ENCODE measurements at places on chromosomes 5 and 9.

DNA sequence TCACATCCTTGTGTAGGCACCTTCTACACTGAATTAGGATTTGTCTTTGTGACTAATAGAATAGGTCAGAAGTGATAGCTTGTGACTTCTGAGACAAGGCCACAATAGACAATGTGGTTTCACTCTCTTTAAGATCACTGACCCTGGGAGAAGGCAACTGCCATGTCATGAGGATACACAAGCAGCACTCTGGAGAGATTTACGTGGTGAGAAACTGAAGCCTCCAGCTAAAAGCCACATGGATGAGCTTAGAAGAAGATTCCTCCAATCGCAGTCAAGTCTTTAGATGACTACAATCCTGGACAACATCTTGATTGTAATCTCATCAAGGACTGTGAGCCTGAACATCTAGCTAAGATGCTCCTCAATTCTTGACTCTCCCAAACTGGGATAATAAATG, 206.6 kb downstream of the ESM1 start:
- DNase-seq, result no peak

- no peak for DNase-seq
These were observed 311.3 kb upstream of the GRIN3A start for GRCh38 chr9:102049586-102050246.

DNA sequence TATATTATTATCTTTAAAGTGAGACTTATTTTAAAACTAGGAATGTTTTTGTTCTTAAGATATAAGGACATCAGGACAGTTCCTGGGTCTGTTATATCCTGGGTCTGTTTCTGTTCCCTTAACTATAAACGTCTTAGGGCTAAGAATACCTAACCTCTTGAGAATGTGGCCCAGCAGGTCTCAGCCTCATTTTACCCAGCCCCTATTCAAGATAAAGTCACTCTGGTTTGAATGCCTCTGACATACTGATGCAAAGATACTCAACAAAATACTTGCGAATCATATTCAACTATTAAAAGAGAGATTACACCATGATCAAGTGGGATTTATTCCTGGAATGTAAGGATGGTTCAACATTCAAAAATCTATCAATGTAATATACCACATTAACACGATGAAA, 51.0 kb downstream of the STK10 start:
- DNase-seq, result no peak

DNA sequence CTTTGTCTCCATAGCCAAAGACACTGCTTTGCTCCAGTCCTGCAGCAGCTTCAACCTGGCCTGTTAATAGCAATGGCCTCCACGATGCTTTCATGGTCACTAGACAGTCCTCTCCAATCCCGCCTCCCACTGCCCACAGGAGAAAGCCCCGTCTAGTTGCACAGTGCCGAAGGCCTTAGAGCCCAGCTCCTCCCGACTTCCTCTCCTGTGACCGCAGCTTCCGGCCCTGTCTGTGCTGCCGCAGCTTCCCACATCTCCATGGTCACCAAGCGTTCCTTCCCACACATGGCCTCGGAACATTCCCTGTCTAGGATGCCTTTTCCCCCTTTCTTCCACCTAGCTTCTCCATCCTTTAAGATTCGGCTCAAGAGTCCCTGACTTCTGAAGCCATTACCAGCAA, 23.4 kb downstream of the PCA3 start:
- no peak for DNase-seq

DNA sequence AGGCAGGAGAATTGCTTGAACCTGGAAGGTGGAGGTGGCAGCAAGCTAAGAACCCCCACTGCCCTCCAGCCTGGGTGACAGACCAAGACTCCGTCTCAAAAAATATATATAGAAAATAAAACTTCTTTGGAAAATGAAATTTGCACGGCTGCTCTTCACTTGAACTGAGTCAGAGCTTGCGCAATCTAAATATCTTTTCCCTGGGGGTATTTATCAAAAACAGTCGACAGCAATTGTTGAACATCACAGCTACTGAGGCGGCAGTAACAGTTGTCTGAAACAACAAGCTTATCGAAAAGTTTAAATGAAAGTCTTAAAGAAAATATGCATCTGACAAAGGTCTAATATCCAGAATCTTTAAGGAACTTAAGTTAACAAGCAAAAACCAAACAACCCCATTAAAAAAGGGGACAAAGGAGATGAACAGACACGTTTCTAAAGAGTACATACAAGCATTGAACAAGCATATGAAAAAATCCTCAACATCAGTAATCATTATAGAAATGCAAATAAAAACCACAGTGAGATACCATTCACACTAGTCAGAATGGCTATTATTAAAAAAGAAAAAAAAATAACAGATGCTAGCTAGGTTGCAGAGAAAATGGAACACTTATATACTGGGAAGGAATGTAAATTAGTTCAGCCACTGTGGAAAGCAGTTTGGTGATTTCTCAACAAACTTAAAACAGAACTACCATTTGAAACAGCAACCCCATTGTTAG, 153.6 kb upstream of the CDH9 start:
- DNase-seq, result no peak

GRCh38 chr5:54234304-54234933, 76.0 kb downstream of the ARL15 start:
- peak; percentile 18 for DNase-seq

GRCh38 chr9:134460206-134460605, 134.0 kb downstream of the RXRA start:
- no peak for DNase-seq

DNA sequence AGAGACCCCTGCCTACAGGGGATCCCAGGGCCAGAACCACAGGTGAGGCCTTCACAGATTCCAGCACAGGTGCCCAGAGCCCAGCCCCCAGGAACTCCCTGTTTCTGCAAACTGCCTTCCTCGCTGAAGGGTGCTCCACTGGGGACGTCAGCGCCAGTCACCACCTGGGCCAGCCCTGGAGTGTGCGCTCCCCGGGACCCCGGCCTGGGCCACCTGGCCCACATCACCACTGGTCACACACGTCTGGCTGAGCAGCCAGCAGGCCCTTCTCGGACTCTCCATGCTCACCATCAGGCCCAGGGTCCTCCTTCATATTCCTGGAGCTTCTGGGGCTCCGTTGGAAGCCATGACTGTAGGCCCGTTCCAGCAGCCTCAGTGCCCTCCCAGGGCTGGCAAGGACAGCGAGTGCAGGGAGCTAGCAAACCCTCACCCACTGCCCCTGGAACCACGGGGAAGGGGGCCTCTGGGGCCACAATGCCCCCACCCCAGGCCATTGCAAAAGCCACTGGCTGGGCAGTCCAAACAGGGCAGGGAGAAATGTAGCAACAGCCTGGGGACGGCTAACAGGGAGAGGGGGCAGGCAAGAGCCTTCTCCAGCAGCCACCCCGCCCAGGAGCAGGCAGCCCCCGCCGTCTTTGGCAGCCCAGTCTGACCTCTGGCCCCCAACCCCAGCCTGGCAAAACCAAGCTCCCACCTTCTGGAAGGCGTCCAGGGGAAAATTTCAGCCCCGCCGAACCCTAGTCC, 1.3 kb downstream of the AGPAT2 start:
- no peak for DNase-seq

GRCh38 chr9:109950710-109951443, 170.9 kb downstream of the PALM2AKAP2 start:
- DNase-seq, result no peak

DNA sequence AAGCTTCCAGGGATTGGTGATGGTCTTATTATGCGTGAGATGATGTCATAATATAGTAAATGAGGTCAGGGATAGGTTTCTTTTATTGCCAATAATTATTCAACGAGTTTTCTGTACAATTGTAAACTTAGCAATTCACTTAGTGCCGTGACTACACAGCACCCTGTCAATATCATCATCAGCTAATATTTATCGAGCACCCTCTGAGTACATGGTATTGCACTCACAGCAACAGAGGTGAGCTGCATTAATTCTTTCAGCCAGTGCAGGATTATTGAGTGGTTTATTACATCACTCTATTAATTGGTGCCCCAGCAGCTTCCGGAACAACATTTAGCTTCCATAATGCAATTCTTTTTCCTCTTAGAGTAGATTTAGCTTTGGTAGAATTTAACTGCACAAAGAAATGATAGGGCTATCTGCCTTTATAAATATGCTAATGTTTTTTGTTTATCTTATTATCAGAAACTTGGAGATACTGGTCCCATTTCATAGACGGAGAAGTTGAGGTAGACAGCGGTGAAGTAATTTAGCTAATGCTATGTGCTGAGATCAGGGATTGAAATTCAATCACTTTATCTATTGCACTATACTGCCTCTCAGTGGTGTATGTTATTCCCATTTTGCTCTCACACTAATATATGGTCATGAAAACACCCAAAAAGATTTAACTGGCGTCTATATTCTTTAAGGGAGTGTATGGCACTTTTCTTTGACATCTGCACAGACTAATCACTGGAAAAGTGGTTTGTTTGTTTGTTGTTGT, 726.1 kb upstream of the WWC1 start:
- no peak for DNase-seq

DNA sequence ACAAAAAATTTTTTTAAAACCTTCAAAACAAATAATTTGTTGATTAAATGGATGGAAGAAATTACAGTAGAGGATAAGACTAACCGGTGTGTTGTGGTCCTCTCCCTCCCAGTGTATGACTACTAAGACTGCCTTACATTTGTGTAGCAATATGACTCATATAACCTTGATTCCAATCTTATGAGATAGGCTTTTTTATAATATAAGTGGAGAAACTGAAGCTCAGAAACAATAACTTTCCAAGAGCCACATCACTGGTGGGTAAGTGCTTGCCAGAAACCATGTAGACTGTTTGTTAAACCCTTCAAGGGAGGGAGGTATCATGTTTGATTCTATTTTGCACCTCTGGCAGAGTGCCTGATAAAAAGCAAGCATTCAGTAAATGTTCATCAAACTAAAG, 47.5 kb downstream of the NLN start:
- DNase-seq, result peak; percentile 44

DNA sequence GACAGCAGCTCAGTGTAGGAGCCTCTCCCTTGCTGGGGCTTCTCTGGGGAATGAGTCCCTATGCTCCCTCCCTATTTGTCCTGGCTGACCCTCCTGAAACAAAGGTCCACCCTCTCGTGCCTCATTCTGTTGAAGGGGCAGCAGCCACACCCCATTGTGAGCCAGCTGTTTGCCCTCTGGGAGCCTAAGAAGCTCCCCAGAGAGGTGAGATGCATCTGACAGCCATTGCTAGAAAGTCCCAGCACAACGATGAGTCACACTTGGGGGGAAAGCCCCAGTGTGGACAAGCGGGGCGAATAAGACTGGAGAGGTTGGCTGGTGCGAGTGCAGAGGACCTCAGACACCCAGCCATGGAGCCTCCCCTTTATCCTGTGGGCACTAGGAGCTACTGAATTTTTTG, 101.4 kb downstream of the PPARGC1B start:
- no peak for DNase-seq

- peak; percentile 43 for DNase-seq
These were observed 156.2 kb downstream of the MELK start for GRCh38 chr9:36728651-36729520.

DNA sequence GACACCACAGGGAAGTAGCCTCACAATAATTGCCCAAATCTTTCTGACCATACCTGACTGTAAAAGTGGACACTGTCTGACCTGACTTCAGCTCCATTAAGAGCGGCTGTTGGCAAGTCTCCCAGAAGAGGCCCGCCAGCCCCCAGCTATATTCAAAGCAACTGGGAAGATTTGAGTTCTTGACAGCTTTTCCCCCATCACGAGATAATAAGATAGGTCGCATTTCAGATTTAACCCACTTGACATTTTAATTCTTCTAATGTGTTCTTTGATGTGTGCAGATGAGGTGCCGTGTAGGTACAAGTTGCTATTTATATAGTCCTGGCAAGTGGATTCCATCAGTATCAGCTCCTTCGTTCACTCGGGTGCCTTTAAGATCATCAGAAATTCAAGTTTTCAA, 345.7 kb downstream of the DRD1 start:
- no peak for DNase-seq

DNA sequence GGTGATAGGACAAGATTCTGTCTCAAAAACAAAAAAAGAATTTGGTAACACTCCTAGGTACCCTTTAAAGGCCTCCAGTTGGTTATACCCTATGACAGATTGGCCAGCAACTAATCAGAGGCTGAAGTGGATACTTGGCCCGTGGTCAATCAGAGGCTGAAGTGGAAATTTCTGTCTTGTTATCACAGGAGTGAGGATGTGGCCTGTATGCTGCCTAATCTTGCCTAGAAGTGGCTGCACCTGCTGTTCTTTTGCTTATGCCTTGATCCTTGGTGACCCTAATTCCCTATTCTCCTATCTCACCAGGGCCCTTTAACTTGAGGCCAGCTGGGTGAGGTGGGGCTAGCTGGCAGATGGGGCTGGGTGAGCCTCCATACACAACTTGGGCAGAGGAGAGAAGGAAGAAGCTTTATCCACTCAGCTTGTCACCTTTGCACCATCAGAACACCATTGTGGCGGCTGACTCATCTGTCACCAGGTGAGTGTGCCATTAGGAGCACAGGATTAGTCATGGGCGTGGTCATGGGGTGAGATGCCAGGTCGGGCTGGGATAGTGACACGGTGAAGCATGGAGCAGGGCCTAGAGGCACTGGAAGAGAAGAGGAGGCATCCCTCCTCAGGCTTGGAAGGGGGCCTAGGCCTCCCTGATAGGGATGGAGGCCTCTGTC, 41.5 kb downstream of the SAR1B start:
- DNase-seq, result no peak

DNA sequence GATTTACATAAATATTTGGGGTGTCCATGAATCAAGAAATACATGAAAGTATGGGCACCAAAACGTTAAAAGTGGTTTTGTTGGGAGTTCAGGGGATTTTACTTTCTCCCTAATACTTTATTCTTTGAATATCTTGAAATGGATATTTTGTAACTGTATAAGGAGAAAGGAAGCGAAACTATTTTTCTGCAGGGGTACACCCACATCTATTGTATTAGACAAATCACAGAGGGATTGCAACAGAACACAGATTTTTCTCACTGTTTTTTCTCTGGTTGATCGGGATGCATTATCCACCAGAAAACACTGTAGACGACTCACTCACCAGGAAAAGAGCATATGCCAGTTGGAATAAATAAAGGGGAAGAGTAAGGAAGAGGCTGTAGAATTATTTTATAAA, 1.2 kb upstream of the RABGAP1 start:
- DNase-seq, result no peak

DNA sequence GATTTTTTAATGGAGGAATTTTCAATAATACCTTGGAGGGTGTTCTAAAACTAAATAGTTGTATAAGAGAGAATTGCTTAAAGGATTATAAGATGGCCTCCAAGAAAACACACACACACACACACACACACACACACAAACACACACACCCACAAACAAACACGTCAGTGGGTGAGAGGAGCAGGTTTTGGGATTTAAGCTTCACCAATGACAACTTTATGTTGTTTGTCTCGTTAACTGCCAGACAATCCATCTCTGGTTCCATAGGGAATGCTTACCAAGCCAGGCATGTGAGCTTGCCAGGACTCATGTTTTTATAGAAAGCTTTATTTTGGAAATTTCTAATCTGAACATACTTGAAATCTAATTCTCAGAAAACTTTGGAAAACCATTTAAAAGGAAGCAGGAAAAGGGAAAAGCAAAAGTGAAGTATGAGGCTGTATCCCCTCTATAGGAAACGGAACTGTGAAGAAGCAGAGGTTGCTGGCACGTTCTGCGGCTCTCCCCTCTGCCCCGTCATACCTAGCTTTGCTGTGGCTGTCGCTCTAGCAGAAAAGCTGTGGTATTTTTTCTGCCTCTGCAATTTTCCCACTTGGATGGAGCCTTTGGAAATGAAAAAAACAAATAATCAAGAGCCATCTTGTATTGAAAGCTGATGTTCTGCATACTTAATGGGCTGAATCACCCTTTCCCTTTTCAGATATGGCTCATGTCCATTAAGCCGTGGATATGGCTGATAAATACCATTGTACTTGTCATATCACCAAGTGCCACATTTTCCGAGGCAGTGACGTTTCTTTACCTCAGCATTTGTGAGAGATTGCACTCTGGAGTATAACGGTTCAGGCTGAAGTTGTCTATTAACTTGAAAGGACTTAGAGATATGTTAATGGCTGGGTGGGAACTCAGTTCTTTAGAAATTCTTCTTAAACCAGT, 112.7 kb downstream of the NTRK2 start:
- DNase-seq, result no peak
